Cardiac septum (tissue), 1 donor: ENCODE measurements at places on chromosomes 5 and 9.
A peak's percentile ranks its signal among the peaks of the same experiment; 100 is the strongest.

- peak; percentile 95 for DNase-seq
These were observed at the start of gene SEMA6A for GRCh38 chr5:116574367-116575325. Gene SEMA6A, minus strand, starts transcription at chr5:116574823. Its CDS starts 69,879 bp downstream, at chr5:116504944.

GRCh38 chr9:75134495-75134894 is 46.2 kb downstream of the OSTF1 start:
- DNase-seq = no peak

GRCh38 chr9:81083067-81083466 is 606.3 kb downstream of the TLE1 start:
- no peak for DNase-seq

DNA sequence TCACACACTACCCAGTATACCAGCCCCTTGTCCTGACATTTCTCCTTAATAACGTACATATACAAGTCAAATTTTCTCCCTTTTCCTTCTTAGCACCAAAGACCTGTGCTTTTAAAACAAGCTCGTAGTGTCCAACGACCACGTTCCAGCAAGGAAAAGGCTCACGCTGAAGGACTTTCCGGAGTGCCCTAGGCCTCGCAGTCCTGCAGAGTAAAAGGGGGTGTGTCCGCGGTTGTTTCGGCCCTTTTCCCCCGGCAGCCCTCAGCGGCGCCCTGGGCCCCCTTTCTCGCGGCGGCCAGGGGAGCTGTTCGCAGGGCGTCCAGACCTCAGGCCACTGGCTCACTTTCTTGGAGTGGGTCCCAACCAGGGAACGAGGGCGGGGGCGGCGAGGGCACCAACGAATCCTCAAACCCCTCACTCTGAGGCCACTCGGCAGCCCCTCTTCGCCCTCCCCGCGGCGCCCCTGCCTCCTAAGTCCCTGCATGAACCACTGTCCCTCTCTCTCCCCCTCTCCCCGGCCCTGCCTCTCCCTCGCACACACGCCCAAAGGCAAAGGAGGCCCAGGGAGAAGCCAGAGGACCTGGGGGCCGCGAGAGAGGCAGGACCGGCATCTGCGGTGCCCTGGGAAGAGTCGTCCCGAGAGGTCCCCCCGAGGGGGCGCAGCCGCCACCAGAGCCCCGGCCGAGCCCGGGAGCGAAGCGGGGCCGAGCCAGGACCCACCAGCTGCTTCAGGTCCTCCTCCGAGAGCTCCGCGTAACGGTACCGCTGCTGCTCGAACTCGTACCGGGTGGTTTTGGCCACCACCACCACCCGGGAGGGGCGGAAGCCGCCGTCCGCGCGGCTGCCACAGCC is 720 bp downstream of the NADK2 start:
- peak; percentile 79 for DNase-seq

- no peak for DNase-seq
These were observed 5.1 kb upstream of the AHRR start for GRCh38 chr5:316210-317085.

- DNase-seq = no peak
These were observed 149.0 kb upstream of the FST start for GRCh38 chr5:53331463-53331862.

- DNase-seq = no peak
These were observed 29.1 kb downstream of the DAP start for GRCh38 chr5:10731913-10732312.

- DNase-seq = no peak
These were observed 4.0 kb downstream of the LMBRD2 start for GRCh38 chr5:36147681-36148080.

GRCh38 chr9:77454663-77455062 is 193.5 kb downstream of the GNA14 start:
- no peak for DNase-seq

DNA sequence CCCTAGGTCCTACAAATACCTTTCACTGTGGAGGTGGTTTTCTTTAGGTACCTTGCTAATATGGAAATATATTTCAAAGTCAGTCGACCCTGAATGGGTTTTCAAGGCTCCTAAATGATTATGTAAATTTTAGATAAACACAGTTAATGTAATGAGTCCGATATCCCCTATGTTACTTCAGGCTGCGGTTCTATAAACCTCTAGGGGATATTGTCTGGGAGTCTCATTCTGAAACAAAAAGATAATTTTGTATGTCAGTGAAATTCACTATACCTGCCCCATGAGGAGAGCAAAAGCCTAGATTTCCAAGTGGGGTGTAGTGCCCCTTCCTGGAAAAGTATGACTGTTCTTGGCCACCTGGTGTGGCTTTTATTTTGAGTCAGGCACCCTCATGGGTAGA is 377.3 kb downstream of the ICE1 start:
- DNase-seq = no peak

DNA sequence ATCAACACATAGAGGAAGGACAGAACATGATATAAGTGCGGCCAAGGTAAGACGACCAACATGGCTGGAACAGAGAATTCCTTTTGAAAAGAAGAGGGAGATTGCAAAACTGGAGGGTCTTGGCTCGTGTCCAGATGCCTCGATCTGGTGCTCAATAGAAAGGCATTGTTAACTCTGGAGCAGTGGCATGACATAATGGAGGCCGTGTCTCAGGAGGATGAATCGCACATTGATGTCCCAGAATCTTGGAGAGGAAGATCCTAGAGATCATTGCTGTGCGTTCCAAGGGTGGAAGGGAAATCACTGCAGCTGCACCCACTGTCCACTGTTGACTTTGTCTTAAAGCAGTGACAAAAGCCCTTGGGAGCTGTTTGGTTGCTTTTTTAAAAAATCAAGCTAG is 30.9 kb downstream of the GRAMD2B start:
- DNase-seq = no peak

GRCh38 chr9:133527444-133527920 is 2.7 kb upstream of the MYMK start:
- DNase-seq = no peak

GRCh38 chr9:107213561-107214028 is 69.5 kb upstream of the RAD23B start:
- no peak for DNase-seq

DNA sequence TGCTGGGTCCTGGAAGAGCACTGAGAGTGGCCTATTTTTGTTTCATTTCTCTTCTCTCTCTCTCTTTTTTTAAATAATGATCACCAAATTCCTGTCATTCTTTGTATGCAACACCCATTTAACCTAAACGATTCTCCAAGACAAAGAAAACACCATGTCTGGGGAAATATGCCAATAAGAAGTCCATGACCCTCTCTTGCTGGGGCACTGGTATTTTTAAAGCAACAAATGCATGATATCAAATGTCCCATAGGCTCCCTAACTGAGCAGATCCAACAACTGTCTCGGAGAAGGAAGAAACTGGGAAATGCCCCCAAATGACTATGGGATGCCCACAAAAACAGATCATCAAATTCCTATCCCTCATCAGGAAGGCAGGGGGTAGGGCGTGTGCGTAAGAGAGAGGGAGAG is 567.4 kb downstream of the CCDC171 start:
- DNase-seq = no peak

GRCh38 chr9:128399861-128400260 is 20.8 kb upstream of the CERCAM start:
- no peak for DNase-seq

- no peak for DNase-seq
These were observed 75.6 kb upstream of the SLC44A1 start for GRCh38 chr9:105168870-105169319.

DNA sequence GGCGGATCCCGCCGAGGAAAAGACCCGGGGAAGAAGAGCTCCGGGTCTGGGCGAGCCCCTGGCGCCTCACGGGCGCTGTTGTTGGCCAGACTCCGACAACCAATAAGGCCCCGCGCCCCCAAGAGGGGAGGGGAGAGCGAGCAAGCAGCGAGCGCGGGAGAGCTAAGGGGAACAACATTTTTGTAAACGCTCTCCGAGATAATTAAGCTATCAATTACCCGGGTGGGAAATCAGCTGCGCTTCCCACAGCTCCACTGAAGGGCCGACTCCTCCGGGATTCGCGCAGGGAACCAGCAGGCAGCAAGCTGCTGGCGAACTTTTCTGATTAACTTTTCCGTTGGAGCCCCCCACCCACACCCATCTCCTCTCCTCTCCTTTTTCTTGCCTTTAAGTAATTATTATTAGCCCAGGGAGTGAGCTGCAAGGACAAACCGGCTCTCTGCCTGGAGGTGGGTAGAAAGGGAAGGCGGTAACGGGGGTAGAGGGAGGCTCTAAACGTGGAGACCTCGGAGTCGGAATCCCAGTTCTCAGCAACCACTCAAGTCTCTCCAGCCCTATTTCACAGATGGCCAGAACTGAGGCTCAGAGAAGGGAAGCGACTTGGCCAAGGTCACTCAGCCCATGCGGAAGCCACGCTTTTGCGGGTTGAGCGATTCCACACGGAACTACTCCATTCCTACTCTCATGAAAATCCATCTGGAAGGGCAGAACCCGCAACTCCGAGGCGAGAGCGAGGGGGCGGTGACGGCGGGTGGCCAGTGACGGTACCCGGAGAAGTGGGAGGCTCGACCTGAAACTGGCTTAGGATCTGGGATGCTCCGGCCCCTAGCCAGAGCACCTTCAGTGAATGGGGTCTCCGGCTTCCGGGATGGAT is 1.3 kb downstream of the ASTN2 start:
- no peak for DNase-seq

DNA sequence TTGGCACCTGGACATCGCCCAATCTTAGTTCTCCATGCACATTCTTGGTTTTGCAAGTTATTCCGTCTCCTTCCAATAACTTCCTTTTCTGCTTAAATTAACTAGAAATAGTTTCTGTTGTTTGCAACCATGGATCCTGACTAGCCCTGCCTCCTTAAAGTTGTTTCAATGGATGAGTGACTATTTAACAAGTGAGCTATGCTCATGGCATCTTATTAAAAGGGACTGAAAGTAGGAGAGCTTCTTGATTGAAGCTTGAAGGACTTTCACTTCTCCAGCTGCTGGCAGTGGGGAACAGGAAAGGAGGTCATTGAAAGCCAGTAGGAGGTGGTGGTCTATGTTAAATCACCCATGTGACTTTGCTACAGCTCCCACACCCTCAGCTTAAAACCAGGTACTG is 466.8 kb downstream of the ARHGEF28 start:
- no peak for DNase-seq

GRCh38 chr9:114200721-114201300 is 45.5 kb downstream of the COL27A1 start:
- DNase-seq = no peak

GRCh38 chr5:145589063-145589462 is 246.1 kb downstream of the PRELID2 start:
- DNase-seq = no peak

DNA sequence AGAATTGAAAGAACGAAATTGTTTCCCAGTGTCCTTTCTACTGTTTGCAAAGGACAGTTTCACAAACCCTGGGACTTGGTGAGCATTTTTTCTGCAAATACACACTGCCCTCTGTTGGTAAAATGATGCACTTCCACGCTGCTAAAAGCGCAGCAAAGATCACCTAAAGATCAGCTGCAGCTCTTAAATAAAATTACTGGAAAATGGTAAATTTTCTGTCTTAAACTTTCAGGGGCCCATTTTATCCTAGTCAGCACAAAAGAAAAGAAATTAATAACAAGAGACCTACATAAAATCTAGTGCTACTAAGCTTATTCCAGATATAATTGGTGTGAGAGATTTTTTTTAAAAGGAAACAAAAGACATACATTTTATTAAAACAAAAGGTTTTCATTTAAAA is 566.0 kb downstream of the CAAP1 start:
- no peak for DNase-seq

DNA sequence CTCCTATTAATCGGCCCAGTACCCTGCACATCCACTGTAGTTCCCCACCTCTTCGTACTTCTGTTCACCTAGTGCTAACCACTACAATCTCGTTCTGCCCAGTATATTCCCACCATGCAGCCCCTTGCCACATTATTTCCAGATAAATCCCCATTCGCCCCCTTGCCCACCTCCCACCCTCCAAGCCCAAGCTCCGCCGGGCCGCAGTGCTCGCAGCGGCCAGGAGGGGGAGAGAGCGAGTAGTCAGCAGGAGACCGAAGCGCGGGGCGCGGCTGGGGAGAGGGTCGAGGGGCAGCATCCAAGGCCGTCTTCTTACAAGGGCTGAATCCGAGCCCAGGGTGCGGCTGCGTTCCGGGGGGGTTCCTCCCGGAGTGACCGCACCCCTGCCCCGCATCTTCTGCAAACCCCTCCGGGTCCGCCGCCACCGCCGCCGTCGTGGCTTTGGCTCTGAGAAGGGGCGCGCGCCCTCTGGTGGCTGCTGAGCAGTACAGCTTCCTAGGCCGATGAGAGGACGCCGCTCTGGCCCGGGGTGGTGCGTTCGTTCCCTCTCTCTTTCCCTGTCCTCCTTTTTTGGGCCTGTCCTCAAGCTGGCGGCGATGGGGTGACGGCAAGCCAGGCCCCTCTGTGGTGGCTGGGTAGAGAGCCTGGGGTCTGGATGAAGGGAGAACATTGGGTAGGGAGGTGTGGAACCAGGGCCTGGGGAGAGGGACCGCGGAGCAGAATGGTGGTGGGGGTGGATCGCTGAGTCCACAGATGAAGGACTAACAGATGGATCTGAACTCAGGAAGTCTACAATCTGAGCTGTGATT is 30.0 kb upstream of the PSD2 start:
- DNase-seq = peak; percentile 90

DNA sequence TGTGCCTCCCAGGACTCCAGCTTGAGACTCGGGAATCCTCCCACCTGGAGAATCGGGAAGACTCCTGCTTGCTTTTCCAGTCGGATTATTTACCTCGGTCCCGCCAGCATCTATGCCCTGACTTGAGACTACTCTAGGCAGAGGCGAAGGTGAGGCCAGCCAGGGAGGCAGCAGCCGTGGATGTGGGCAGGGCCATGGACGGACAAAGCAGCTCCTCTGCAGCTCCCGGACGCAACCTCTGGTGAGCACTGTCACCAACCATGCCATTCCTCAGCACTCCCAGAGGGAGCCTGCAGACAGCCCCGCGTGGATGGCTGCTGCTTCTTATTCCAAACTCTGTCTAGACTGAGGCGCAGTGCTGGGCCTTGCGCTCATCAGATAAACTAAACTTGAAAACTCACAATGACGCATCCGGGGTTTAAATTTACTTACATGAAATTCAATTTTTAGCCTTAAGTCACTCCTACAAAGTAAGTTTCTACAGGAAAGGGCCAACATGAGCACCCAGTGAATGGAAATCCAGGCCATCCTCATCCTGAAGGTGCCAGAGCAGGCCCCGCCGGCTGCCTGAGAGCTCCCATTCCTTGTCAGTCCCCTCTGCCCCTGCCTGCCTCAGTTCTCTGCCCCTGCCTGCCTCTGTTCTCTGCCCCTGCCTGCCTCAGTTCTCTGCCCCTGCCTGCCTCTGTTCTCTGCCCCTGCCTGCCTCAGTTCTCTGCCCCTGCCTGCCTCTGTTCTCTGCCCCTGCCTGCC is 17.8 kb downstream of the MED10 start:
- peak; percentile 58 for DNase-seq
